ENCODE measurements at places on chromosomes 4 and X. TPM values are rescaled to one million over a fixed set of nuclear protein-coding genes. Genes with fewer than 3 reads are reported as not detected.

- H3K27me3 ChIP-seq, result no peaks in the 10 kb centered on the region
- DNase-seq, result no peak
- H3K36me3 ChIP-seq, result no peaks in the 10 kb centered on the region
- no peaks in the 10 kb centered on the region for H3K4me1 ChIP-seq
- H3K4me3 ChIP-seq, result no peak overlapping the region
- H3K27ac ChIP-seq, result no peak overlapping the region
Measured at GRCh38 chr4:92307866-92308265, 4.1 kb downstream of the GRID2 start.

GRCh38 chr4:73019462-73020047 is 50.0 kb downstream of the COX18 start:
- no peak overlapping the region for H3K4me3 ChIP-seq
- H3K4me1 ChIP-seq, result no peaks in the 10 kb centered on the region
- H3K27ac ChIP-seq, result no peak overlapping the region

DNA sequence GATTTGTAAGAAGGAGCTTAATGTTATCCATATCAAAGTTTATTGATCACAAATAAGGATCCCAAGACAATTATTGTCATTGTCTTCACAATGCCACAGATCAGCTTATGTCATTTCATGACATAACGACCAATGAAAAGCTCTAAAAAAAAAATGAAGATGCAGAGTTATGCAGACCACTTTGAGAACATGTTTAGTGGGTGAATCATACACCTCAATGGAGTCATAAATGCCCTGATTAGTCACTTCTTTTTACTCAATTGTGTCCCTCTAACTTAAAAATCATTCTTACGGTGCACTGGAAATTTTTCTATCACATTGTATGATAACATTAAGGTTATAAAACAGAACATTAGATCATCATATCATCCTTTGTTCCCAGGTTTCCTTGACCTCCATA is 87.6 kb upstream of the GABRG1 start:
- no peak overlapping the region for H3K4me3 ChIP-seq
- no peaks in the 10 kb centered on the region for H3K4me1 ChIP-seq
- no peak for DNase-seq
- no peak overlapping the region for H3K27ac ChIP-seq

- no peak overlapping the region for H3K4me3 ChIP-seq
- no peak for DNase-seq
- no peaks in the 10 kb centered on the region for H3K4me1 ChIP-seq
- no peak overlapping the region for H3K27ac ChIP-seq
- no peaks in the 10 kb centered on the region for H3K36me3 ChIP-seq
Measured at GRCh38 chr4:173014113-173014558, 154.5 kb upstream of the GALNT7 start.

DNA sequence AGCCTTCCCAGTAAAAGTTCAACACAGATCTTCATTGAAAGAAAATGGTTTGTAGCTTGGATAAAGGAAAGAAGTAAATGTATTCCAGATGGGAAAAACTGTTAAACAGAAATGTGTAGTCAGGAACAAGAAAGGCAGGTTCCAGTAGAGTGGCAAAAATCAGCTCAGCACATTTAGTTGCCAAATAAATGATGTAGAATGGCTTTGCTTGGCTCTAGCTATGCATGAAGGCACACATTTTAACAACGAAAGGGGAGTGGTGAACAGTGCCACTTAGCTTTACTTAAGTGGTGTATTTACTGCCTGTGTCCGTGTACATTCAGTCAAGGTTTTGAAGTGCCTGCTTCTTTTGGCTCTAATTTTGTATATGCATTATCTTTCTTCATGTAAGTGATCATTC is 644.5 kb upstream of the ATOH1 start:
- no peak overlapping the region for H3K4me3 ChIP-seq
- no peaks in the 10 kb centered on the region for H3K36me3 ChIP-seq
- DNase-seq, result no peak
- H3K4me1 ChIP-seq, result no peaks in the 10 kb centered on the region
- H3K27me3 ChIP-seq, result no peaks in the 10 kb centered on the region

- H3K27me3 ChIP-seq, result no peaks in the 10 kb centered on the region
- no peak for DNase-seq
- no peak overlapping the region for H3K27ac ChIP-seq
Measured at GRCh38 chr4:129821963-129822362, 726.0 kb downstream of the C4orf33 start.

- H3K36me3 ChIP-seq, result no peaks in the 10 kb centered on the region
- H3K4me1 ChIP-seq, result no peaks in the 10 kb centered on the region
- no peaks in the 10 kb centered on the region for H3K27me3 ChIP-seq
- no peak overlapping the region for H3K27ac ChIP-seq
- H3K4me3 ChIP-seq, result no peak overlapping the region
- DNase-seq, result no peak
Measured at GRCh38 chrX:51494409-51494808, 2.0 kb downstream of the NUDT11 start.

- peaks cover 7% of the 10 kb centered on the region for H3K4me1 ChIP-seq
- H3K4me3 ChIP-seq, result no peak overlapping the region
- H3K36me3 ChIP-seq, result no peaks in the 10 kb centered on the region
- no peaks in the 10 kb centered on the region for H3K27me3 ChIP-seq
- no peak for DNase-seq
Measured at GRCh38 chrX:129641941-129642340, 12.8 kb downstream of the APLN start.

DNA sequence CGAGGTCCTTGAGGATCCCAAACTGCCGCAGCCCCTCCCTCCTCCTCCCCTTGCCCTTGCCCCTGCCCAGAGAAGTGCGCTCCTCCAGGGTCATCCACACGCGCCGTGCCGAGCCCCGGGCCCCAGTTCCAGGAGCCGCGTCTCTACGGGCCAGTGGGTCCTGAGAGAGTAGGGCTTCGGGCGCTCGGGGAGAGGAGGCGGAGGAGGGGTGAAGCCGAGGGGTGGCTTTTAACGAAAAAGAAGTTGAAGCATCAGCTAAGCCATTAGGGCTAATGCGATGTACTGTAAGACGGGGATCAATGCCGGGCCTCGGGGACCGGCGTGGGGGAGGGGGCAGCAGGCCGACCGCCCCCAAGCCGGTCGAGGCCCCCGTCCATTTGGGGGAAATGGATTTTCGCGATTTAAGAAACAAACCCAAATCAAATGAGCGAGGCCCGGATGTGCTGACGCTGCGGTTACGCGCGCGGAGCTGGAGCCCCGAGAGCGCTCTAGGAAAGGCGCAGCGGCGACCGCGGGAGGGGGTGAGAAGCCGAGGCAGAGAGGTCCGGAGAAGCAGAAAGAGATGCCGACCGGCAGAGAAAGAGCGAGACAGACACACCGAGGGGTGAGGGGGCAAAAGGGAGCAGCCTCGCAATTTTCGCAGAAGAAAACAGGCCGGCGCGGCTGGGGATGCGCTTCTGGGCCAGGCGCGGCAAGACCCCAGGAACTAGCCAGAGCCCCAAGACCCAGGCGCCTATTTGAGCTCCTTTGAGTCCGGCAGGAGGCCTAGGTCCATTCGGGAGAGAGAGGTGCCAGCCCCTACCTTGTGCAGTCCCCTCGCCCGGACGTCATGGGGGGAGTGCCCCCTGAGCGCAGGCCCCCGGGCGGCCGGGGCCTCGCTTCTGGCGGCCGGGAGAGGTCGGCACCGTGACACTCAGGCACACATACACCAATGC is 13.6 kb downstream of the HMX1 start:
- DNase-seq, result no peak
- H3K36me3 ChIP-seq, result no peaks in the 10 kb centered on the region
- H3K27ac ChIP-seq, result no peak overlapping the region
- H3K4me1 ChIP-seq, result no peaks in the 10 kb centered on the region

DNA sequence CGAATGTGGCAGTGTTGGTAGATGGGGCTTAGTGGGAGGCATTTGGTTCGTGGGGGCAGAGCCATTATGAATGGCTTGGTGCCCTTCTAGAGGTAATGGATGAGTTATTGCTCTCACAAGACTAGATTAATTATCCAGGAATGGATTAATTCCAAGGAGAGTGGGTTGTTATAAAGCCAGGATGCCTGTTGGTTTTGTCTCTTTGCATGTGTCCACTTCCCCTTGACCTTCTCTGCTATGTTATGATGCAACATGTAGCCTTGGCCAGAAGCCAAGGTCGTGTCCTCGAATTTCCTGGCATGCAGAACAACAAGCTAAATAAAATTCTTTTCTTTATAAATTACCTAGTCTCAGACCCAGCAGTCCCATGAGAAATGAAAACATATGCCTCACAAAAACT is 111.2 kb upstream of the PLS3 start:
- no peak overlapping the region for H3K27ac ChIP-seq
- DNase-seq, result no peak
- H3K4me3 ChIP-seq, result no peak overlapping the region
- H3K36me3 ChIP-seq, result no peaks in the 10 kb centered on the region
- H3K27me3 ChIP-seq, result no peaks in the 10 kb centered on the region

GRCh38 chr4:8828869-8829268 is 42.8 kb downstream of the HMX1 start:
- H3K27ac ChIP-seq, result no peak overlapping the region
- no peak for DNase-seq
- H3K4me1 ChIP-seq, result no peaks in the 10 kb centered on the region
- no peaks in the 10 kb centered on the region for H3K27me3 ChIP-seq

GRCh38 chrX:43016021-43016420 is 238.1 kb upstream of the PPP1R2C start:
- no peak overlapping the region for H3K4me3 ChIP-seq
- peaks cover 3% of the 10 kb centered on the region for H3K4me1 ChIP-seq
- H3K27me3 ChIP-seq, result no peaks in the 10 kb centered on the region
- DNase-seq, result no peak
- no peak overlapping the region for H3K27ac ChIP-seq
- H3K36me3 ChIP-seq, result no peaks in the 10 kb centered on the region

DNA sequence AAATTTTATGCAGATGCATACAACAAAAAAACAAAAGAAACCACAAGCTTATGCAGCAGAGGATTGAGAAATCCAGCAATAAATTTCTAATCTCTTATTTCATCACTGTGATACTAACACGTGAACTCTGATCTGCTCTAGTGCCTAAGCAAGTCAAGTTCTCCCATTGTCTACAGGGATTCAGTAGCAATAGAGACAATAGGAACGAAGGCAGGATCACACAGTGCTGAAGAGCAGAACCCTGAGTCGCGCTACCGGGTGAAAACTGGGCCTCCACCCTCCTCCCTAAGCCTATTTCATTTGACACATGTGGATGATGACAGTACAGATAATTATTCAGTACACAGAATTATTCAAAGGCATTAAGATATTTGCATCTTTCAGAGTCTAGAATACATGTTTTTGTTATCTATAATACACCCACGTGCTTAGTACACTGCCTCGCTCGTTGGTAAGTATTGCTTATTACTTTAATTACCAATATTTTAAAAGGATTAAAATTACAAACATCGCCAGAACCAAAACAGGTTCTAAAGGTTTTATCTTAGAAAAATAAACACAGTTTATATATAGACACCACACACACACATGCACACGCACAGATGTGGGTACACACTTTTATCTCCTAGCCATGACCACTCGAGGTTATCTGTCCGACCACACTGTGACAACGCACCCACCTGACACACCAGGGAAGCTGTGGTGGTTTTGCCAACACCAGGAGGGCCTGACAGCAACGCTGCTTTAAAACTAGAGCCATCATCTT is 60.1 kb downstream of the RFC1 start:
- no peaks in the 10 kb centered on the region for H3K4me1 ChIP-seq
- no peak overlapping the region for H3K27ac ChIP-seq
- no peak overlapping the region for H3K4me3 ChIP-seq
- DNase-seq, result no peak

- no peaks in the 10 kb centered on the region for H3K36me3 ChIP-seq
- H3K4me1 ChIP-seq, result no peaks in the 10 kb centered on the region
Measured at GRCh38 chrX:103157496-103158316, 57.2 kb upstream of the BEX4 start.

DNA sequence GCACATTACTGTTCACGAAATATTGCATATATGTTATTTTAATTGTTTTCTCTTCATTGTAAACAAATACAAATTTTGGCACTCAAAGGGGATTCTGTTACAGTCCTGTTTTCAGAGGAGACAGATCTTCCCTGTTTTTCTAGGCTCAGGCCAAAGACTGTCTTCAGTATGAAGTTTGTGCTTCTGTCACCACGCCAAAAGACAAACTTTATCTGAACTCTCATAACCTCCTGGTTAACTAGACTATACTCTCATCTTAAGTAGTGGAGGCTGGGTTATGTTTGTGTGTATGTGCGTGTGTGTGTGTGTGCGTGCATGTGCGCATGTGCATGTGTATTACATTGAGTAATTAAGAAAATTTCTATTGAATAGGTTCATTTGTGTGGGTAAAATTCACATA is 676.8 kb upstream of the HS3ST1 start:
- no peak for DNase-seq
- H3K4me1 ChIP-seq, result no peaks in the 10 kb centered on the region
- H3K4me3 ChIP-seq, result no peak overlapping the region
- no peak overlapping the region for H3K27ac ChIP-seq
- no peaks in the 10 kb centered on the region for H3K27me3 ChIP-seq

GRCh38 chr4:42568610-42569207 is 88.2 kb downstream of the ATP8A1 start:
- no peak overlapping the region for H3K27ac ChIP-seq
- no peaks in the 10 kb centered on the region for H3K4me1 ChIP-seq
- peak; percentile 56 for DNase-seq
- no peaks in the 10 kb centered on the region for H3K36me3 ChIP-seq

GRCh38 chr4:41256740-41257256 is at the start of gene UCHL1:
Gene UCHL1, plus strand, starts transcription at chr4:41256928. Its CDS starts 49 bp downstream, at chr4:41256977.
- DNase-seq, result no peak
- H3K4me1 ChIP-seq, result no peaks in the 10 kb centered on the region
- H3K36me3 ChIP-seq, result no peaks in the 10 kb centered on the region
- H3K4me3 ChIP-seq, result no peak within 1 kb of the TSS
- H3K27ac ChIP-seq, result no peak within 1 kb of the TSS

- no peak overlapping the region for H3K4me3 ChIP-seq
- H3K4me1 ChIP-seq, result no peaks in the 10 kb centered on the region
- no peaks in the 10 kb centered on the region for H3K36me3 ChIP-seq
Measured at GRCh38 chrX:150163956-150164726, 199.0 kb upstream of the MAMLD1 start.

- no peaks in the 10 kb centered on the region for H3K27me3 ChIP-seq
- H3K27ac ChIP-seq, result no peak overlapping the region
- no peak for DNase-seq
- no peak overlapping the region for H3K4me3 ChIP-seq
Measured at GRCh38 chrX:40867352-40867751, 132.0 kb upstream of the MED14 start.

- DNase-seq, result no peak
- no peaks in the 10 kb centered on the region for H3K36me3 ChIP-seq
- H3K4me3 ChIP-seq, result no peak overlapping the region
Measured at GRCh38 chrX:7156879-7157278, 8.9 kb upstream of the PUDP start.

GRCh38 chrX:67568769-67569168 is 24.9 kb downstream of the AR start:
- no peak for DNase-seq
- no peak overlapping the region for H3K27ac ChIP-seq
- no peak overlapping the region for H3K4me3 ChIP-seq

GRCh38 chrX:45718676-45719075 is 518.0 kb upstream of the DIPK2B start:
- peaks cover 5% of the 10 kb centered on the region for H3K4me1 ChIP-seq
- H3K36me3 ChIP-seq, result no peaks in the 10 kb centered on the region
- no peak overlapping the region for H3K4me3 ChIP-seq
- H3K27ac ChIP-seq, result no peak overlapping the region

- H3K36me3 ChIP-seq, result no peaks in the 10 kb centered on the region
- H3K27ac ChIP-seq, result no peak overlapping the region
- no peak overlapping the region for H3K4me3 ChIP-seq
Measured at GRCh38 chr4:138919094-138919936, 96.3 kb upstream of the NOCT start.

The MAGEA2B gene
- not detected for total RNA-seq

The SPP1 gene
- total RNA-seq, result 15.5 TPM

The GJB1 gene
- total RNA-seq, result not detected

The RASGEF1B gene
- total RNA-seq, result 9.4 TPM

The RAI2 gene
- total RNA-seq, result 1.4 TPM

The MAGEA1 gene
- total RNA-seq, result not detected

The CCNA2 gene
- 1.4 TPM for total RNA-seq

The CT45A1 gene
- total RNA-seq, result not detected

The NUDT11 gene
- 0.84 TPM for total RNA-seq

The RHOXF2B gene
- not detected for total RNA-seq

The PPARGC1A gene
- total RNA-seq, result not detected

Measured in CD4-positive, alpha-beta memory T cell (primary cell).